ENCODE measurements at places on chromosomes 7 and 10. TPM values are rescaled to one million over a fixed set of nuclear protein-coding genes. Genes with fewer than 3 reads are reported as not detected.
A peak's percentile ranks its signal among the peaks of the same experiment; 100 is the strongest.

The PVRIG gene
- 81.5 TPM for total RNA-seq

- H3K27ac ChIP-seq: no peak overlapping the region
- no peaks in the 10 kb centered on the region for H3K4me1 ChIP-seq
- H3K27me3 ChIP-seq: peaks cover 13% of the 10 kb centered on the region
- H3K36me3 ChIP-seq: no peaks in the 10 kb centered on the region
- H3K4me3 ChIP-seq: no peak overlapping the region
These were observed 78.3 kb downstream of the HTR7 start for GRCh38 chr10:90779548-90779947.

GRCh38 chr7:44617225-44617890, 10.9 kb downstream of the OGDH start:
- peaks cover 83% of the 10 kb centered on the region for H3K4me1 ChIP-seq
- H3K36me3 ChIP-seq: no peaks in the 10 kb centered on the region
- H3K27me3 ChIP-seq: no peaks in the 10 kb centered on the region
- no peak overlapping the region for H3K27ac ChIP-seq
- H3K4me3 ChIP-seq: peak overlapping the region; percentile 19

GRCh38 chr10:75647675-75648074, 216.3 kb downstream of the LRMDA start:
- H3K4me1 ChIP-seq: no peaks in the 10 kb centered on the region
- H3K36me3 ChIP-seq: no peaks in the 10 kb centered on the region
- no peak overlapping the region for H3K27ac ChIP-seq
- H3K4me3 ChIP-seq: no peak overlapping the region
- no peak for DNase-seq
- H3K27me3 ChIP-seq: peaks cover 22% of the 10 kb centered on the region
